SHP77 treated with DMSO at 0.1 percent for 48 hours (cell line): ENCODE measurements at places on chromosomes 3 and 15.

DNA sequence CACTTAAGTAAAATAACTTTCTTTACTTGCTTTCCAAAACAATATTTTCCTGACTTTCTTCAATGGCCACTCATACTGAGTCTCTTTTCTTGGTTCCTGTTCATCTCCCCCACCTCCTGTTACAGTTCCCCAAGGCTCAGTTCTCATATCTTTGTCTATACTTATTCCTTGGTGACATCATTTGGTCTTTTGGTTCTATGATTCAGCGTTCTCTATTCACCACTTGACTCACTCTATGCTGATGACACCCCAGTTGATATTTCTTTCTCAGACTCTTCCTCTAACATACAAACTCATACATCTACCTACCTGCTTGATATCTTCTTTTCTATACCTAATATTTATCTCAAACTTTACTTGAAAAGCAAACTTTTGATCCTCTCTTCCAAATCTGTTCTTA lies 85.0 kb upstream of the P3H2 start:
- DNase-seq, result no peak

DNA sequence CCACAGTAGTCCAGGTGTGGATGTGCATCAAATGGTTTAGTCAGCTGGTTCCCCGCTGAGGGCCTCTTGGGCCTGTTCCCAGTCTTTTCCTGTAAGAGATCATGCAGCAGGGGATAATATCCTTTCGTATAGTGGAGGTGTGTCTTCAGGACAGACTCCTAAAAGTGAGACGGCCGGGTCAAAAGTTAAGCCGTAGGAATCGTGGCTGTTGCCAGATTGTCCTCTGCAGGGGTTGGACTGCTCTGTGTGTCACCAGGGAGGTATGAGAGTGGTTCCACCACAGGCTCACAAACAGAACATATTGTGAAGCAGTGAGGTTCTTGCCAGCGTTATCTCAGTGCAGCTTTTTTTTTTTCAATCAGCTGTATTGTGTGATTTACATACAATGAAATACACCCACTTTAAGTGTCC lies 95.0 kb downstream of the VGLL4 start:
- no peak for DNase-seq

- DNase-seq, result no peak
Measured at GRCh38 chr3:46724424-46724823, 6.8 kb upstream of the PRSS50 start.

DNA sequence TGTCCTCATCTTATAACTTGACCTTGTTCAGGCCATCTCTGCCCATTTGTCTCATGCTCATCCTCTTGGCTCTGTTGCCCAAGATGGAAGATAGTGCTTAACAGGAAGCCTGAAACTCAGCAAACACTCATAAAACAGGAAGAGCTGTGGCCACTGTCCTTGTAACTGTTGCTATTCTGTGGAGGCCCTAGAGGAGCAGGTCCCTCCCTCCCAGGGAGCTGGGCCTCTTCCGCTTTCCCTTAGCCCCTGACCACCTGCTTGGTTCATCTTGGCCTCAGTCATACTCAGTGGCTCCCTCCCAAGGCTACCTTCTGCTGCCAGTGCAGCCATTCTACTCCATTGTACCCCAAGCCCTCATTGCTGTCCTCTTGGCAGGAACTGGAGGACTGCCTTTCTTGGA lies 3.5 kb downstream of the MAPKAPK3 start:
- no peak for DNase-seq
